Colonic mucosa (tissue), 4 donors: ENCODE measurements at places on chromosomes 6 and 20. TPM values are rescaled to one million over a fixed set of nuclear protein-coding genes. Genes with fewer than 3 reads are reported as not detected.
A peak's percentile ranks its signal among the peaks of the same experiment; 100 is the strongest.

IPCEF1 gene
- 1.2 TPM for total RNA-seq

SLC12A5 gene
- 0.96 TPM for total RNA-seq

COL20A1 gene
- not detected for total RNA-seq

DNA sequence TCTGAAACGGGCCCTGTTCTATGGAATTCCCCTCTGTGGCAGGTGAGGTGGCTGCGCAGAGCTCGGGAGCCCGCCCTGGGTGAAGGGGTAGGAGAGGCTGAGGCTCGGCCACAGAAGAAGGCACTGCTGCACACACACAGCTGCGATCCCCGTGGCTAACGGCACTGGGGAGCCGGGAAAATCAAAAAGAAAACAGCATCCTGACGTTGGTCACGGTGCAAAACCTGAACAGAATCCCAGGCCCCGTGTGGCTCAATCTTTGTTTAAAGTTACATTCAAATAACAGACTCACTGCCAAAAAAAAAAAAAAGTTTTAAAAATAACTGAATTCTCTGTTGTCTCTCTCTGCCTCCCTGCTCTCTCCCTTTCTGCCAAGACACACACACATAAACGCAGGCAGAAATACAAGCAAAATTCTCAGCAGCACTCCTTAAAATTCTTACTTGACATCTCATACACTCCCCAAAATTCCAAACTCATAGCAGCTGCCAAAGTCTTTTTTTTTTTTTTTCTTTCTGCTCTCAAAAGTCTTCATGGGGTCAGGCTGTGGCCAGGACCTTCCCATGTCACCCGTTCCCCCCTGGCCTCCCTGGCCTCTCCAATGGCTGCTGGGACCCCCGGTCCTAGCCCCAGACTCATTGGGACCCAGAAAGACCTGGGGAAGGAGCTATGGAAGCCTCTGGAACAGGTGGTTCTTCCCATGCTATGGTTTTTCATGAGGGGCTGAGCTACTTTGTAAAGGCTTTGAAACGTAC, 248.8 kb downstream of the TTLL2 start:
- H3K36me3 ChIP-seq: no peaks in the 10 kb centered on the region
- H3K4me3 ChIP-seq: no peak overlapping the region
- no peaks in the 10 kb centered on the region for H3K27me3 ChIP-seq
- H3K27ac ChIP-seq: no peak overlapping the region
- peak; percentile 12 for DNase-seq
